ENCODE measurements at places on chromosomes 5 and 9. TPM values are rescaled to one million over a fixed set of nuclear protein-coding genes. Genes with fewer than 3 reads are reported as not detected.
A peak's percentile ranks its signal among the peaks of the same experiment; 100 is the strongest.

DNA sequence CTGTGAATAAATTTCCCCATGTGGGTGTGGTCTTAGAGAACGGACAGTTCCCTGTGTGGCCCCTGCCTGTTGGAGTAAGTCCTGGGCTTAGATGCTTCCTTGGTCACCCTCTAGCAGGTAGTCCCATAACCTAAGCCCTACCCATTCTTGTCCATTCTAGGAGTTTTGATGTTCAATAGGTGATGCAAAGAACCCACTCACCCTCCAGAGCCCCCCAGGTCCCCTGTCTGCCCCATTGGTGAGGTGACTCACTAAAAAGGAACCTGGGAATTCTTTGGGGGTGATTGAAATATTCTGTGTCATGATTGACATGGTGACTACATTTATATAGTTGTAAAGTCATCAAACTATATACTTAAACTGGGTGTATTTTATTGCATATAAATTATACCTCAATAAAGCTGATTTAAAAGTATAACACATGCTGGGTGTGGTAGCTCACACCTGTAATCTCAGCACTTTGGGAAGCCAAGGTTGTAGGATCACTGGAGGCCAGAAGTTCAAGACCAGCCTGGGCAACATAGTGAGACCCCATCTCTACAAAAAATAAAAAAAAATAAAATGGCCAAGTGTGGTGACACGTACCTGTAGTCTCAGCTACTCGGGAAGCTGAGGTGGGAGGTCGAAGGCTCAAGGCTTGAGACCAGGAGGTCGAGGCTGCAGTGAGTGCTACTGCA, 20.8 kb upstream of the GTF3C5 start:
- DNase-seq = no peak
- H3K4me1 ChIP-seq = no peaks in the 10 kb centered on the region
- H3K27me3 ChIP-seq = no peaks in the 10 kb centered on the region
- H3K36me3 ChIP-seq = no peaks in the 10 kb centered on the region
- H3K27ac ChIP-seq = no peak overlapping the region

DNA sequence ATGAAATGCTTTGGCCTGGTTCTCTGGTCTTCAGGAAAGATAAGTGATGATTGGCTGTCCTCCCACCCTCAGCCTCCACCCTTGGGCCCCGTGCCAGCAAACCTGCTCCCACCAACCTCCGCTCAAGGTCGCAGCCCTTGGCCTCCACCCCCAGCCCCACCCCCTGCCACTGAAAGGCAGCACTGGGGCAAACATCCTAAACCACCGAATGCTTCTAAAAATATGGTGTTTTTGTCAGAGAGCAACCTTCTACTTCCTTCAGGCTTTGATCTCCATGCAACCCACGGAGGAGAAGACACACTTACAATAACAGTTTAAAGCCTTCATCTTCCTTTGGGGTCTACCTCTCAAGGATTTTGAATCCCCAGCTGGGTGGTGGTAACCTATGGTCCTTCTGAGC, 24.0 kb upstream of the TCF7 start:
- no peaks in the 10 kb centered on the region for H3K36me3 ChIP-seq
- peaks cover 100% of the 10 kb centered on the region for H3K4me1 ChIP-seq
- H3K27ac ChIP-seq = peak overlapping the region; percentile 96
- H3K27me3 ChIP-seq = no peaks in the 10 kb centered on the region
- H3K4me3 ChIP-seq = peak overlapping the region; percentile 7

DNA sequence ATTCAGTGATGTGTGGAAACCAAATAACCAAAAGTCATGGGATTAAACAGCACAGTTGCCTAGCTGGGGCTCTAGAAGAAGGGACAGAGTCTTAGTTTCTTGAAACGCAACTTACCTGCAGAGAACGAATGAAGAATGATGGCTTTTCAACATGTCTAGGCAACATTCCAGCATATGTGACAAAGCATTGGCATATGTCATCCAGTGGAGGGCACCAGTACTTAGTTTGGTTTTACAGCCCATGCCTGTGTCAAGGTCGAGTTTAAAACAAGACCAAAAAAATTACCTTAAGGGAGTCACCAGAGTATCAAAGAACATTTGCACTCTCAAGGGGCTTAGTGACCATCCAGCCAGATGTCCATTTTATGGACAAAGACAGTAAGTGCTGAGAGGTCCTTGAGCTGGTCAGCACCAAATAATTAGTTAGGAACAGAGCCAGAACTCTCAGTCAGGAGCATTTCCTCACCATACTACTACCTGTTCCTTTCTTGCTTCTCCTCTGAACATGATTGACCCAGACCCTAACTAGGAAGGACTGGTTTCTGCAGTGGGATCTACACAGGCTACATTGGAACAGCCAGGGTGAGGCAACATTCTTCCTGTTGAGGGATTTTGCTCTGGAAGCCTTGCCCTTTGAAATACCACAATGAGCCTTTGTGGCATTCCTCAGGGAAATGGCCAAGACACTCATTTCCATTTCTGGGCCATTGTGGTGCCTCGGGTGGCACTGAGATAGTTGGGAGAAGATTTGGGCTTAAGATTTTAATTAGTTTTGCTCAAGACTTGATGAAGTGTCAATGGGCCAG, 75.4 kb upstream of the ANKH start:
- H3K27ac ChIP-seq = no peak overlapping the region
- DNase-seq = peak; percentile 48
- H3K4me1 ChIP-seq = no peaks in the 10 kb centered on the region
- H3K36me3 ChIP-seq = no peaks in the 10 kb centered on the region
- no peaks in the 10 kb centered on the region for H3K27me3 ChIP-seq
- no peak overlapping the region for H3K4me3 ChIP-seq

DNA sequence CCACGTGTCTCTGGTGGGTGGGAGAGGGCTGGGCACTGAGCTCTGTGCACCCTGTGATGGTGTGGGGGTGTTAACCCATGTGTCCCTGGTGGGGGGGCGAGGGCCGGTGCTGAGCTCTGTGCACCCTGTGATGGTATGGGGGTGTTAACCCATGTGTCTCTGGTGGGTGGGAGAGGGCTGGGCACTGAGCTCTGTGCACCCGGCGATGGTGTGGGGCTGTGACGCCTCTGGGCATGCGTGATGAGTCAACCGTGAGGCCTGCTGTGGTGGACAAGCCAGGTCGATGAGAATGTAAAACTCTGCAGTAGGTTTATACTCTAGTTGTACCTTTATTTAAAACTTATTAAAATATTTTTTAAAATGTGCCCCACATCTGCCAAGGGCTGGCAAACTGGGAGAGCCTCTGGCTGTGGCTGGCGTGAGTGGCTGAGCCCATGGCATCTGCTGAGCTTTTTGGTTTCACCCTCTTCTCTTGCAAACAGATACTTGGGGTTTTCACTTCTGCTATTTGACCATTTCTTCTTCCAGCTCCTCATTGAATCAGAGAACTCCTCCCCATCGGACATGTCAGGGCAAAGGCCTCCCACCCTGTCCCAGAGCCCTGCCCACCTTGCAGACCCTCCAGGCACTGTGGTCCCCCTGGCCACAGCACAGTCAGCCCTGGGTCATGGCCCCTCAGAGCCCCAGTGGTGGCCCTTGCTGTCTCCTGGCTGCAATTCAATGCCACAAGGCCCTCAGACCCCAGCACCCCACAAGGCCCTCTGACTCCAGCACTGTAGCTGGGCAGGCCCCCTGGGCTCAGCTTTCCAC, 18.5 kb upstream of the EXOC3 start:
- no peak overlapping the region for H3K27ac ChIP-seq
- peaks cover 29% of the 10 kb centered on the region for H3K4me1 ChIP-seq
- H3K36me3 ChIP-seq = no peaks in the 10 kb centered on the region
- no peak for DNase-seq
- H3K27me3 ChIP-seq = no peaks in the 10 kb centered on the region

DNA sequence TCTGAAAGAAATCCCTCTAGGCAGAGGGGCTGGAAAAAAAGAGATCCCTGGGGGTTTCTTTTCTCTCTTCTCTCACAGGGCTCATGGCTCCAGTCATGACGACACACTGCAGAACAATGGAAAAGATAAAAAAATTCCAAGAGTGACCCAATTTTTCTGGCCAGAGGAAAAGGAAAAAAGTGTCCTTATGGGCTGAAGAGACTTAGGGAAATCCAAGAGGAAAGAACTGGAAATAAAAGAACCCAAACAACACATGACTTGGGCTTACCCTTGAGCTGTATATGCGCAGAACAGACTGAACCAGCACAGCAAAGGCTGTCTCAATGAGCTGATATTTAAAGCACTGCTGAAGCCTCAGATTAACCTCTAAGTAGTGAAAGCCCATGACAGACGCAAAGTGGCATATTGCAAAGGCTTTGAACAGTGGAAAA, 102.4 kb downstream of the SMIM23 start:
- peaks cover 20% of the 10 kb centered on the region for H3K36me3 ChIP-seq
- H3K4me3 ChIP-seq = no peak overlapping the region
- no peaks in the 10 kb centered on the region for H3K4me1 ChIP-seq
- no peaks in the 10 kb centered on the region for H3K27me3 ChIP-seq
- DNase-seq = no peak

DNA sequence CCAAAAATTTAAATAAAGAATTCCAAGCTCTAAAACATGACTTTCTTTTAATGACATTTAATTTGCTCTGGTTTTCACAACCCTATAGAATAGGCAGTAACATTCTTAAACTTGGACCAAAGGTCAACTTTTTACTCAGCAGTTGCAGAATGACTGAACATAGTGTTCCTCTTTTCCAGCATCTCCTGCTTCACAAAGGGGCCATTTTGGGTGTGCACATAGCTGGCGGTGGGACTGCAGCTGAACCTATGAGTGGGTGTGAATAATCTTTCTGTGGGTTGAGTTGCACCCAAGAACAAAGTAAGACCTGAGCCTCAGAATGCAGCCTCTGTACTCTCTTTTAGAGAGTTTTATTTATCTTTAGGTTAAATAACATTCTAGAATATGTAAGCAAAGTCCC, 96.9 kb upstream of the HAPLN1 start:
- H3K27ac ChIP-seq = no peak overlapping the region
- no peaks in the 10 kb centered on the region for H3K36me3 ChIP-seq
- H3K4me1 ChIP-seq = no peaks in the 10 kb centered on the region
- no peak for DNase-seq
- no peaks in the 10 kb centered on the region for H3K27me3 ChIP-seq
- no peak overlapping the region for H3K4me3 ChIP-seq

DNA sequence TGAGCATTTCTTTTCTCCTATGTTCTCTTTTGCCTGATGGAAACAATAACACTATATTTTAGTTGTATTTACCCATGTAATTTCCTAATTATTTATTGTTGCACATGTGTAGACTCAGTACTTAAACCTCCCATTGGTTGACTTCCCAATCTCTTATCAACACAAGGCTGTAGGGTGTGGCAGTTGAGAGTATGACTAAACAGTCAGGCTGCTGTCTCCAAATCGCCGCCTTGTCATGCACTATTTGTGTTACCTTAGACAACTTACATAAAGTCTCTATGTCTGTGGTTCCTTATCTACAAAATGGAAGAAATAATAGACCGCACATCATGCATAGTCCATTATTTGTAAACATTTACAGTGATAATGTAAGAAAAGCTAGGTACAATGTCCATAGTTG, 68.9 kb upstream of the EFNA5 start:
- H3K4me1 ChIP-seq = no peaks in the 10 kb centered on the region
- no peak overlapping the region for H3K27ac ChIP-seq
- no peaks in the 10 kb centered on the region for H3K36me3 ChIP-seq
- no peaks in the 10 kb centered on the region for H3K27me3 ChIP-seq
- DNase-seq = no peak

GRCh38 chr9:91805031-91805430, 145.0 kb downstream of the ROR2 start:
- no peaks in the 10 kb centered on the region for H3K27me3 ChIP-seq
- H3K27ac ChIP-seq = no peak overlapping the region
- DNase-seq = no peak
- H3K4me1 ChIP-seq = no peaks in the 10 kb centered on the region
- H3K36me3 ChIP-seq = no peaks in the 10 kb centered on the region

- H3K4me3 ChIP-seq = no peak overlapping the region
- peak; percentile 64 for DNase-seq
- H3K27ac ChIP-seq = no peak overlapping the region
- peaks cover 8% of the 10 kb centered on the region for H3K4me1 ChIP-seq
- no peaks in the 10 kb centered on the region for H3K36me3 ChIP-seq
- no peaks in the 10 kb centered on the region for H3K27me3 ChIP-seq
These were observed 3.4 kb downstream of the CLINT1 start for GRCh38 chr5:157855404-157855994.

DNA sequence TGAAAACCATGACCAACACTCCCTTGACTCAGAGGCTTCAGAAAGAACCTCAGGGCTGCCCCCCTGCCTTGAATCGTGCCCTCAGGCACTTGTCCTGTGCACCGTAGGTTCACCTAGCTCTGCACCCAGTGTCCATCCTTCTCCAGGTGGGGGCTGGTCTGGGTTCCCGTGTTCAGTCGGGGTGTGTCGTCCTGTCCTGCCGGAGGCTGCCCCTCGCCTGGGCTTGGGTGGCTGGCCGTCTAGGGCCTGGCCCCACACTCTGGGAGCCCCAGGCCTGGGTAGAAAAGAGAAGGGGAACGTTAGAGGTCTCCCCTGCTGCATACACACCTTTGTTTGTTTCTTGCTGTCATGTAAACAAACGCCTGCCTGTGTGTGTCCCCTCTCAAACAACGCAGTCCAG, 29.3 kb downstream of the CATSPER3 start:
- no peak overlapping the region for H3K27ac ChIP-seq
- no peak overlapping the region for H3K4me3 ChIP-seq
- H3K27me3 ChIP-seq = no peaks in the 10 kb centered on the region
- no peaks in the 10 kb centered on the region for H3K36me3 ChIP-seq
- DNase-seq = no peak

- no peak overlapping the region for H3K4me3 ChIP-seq
- H3K27me3 ChIP-seq = no peaks in the 10 kb centered on the region
- H3K36me3 ChIP-seq = no peaks in the 10 kb centered on the region
- H3K4me1 ChIP-seq = peaks cover 43% of the 10 kb centered on the region
- no peak for DNase-seq
- H3K27ac ChIP-seq = no peak overlapping the region
These were observed 4.6 kb upstream of the SUSD3 start for GRCh38 chr9:93053781-93054331.

- no peak overlapping the region for H3K27ac ChIP-seq
- no peaks in the 10 kb centered on the region for H3K27me3 ChIP-seq
- no peaks in the 10 kb centered on the region for H3K36me3 ChIP-seq
- no peak for DNase-seq
- H3K4me3 ChIP-seq = no peak overlapping the region
These were observed 41.6 kb downstream of the PRELID2 start for GRCh38 chr5:145793574-145793973.

- H3K27ac ChIP-seq = no peak overlapping the region
- H3K27me3 ChIP-seq = no peaks in the 10 kb centered on the region
- no peak overlapping the region for H3K4me3 ChIP-seq
- H3K36me3 ChIP-seq = no peaks in the 10 kb centered on the region
- no peak for DNase-seq
These were observed 24.5 kb downstream of the TICAM2 start for GRCh38 chr5:115577741-115578140.

- no peaks in the 10 kb centered on the region for H3K36me3 ChIP-seq
- no peak overlapping the region for H3K4me3 ChIP-seq
- no peak for DNase-seq
- no peaks in the 10 kb centered on the region for H3K4me1 ChIP-seq
- H3K27ac ChIP-seq = no peak overlapping the region
- no peaks in the 10 kb centered on the region for H3K27me3 ChIP-seq
These were observed 167.3 kb upstream of the FST start for GRCh38 chr5:53313145-53313544.

The STOML2 gene
- total RNA-seq = 118 TPM

The KIF24 gene
- total RNA-seq = 4.5 TPM

The TAF11L10 gene
- not detected for total RNA-seq

The SPINK5 gene
- 3.4 TPM for total RNA-seq

The PCDHB16 gene
- total RNA-seq = 0.14 TPM

The ARL14EPL gene
- not detected for total RNA-seq

The TMC1 gene
- total RNA-seq = 0.28 TPM

The CDX1 gene
- 0.85 TPM for total RNA-seq

The MLANA gene
- not detected for total RNA-seq

The PROB1 gene
- 0.76 TPM for total RNA-seq

The PCDHGC4 gene
- 0.19 TPM for total RNA-seq

The NMUR2 gene
- 0.05 TPM for total RNA-seq

The ARL10 gene
- 1.8 TPM for total RNA-seq

The GAS1 gene
- total RNA-seq = 9.1 TPM
